ENCODE measurements at places on chromosomes 13 and 19. TPM values are rescaled to one million over a fixed set of nuclear protein-coding genes. Genes with fewer than 3 reads are reported as not detected.

DNA sequence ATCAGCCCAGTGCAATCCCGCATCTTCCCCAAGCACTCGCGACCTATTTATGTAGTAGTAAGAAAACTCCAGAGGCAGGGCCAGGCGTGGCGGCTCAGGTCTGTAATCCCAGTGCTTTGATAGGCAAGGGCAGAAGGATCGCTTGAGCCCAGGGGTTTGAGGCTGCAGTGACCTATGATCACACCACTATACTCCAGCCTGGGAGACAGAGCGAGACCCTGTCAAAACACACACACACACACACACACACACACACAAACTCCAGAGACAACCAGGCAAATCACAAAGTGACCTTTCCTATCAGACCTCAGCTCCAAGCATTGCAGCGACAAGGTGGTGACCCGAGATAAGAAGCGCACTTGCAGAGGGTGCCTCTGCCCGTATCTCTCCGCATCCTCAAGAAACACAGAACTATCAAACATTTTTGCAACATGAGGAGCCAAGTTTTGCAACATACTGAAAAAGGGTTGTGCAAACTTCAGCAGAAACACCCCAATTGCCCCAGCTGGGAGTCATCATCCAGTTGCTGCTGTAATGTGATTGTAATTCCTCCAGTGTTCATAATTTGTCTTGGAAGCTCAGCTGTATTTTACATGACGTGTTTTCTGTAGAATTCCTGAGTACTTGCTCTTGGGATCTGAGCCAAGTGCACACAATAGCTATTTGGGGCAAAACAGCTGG lies 8.7 kb upstream of the KLF2 start:
- H3K27ac ChIP-seq: peak overlapping the region; percentile 88
- no peaks in the 10 kb centered on the region for H3K27me3 ChIP-seq
- no peak overlapping the region for H3K4me3 ChIP-seq
- no peaks in the 10 kb centered on the region for H3K36me3 ChIP-seq

DNA sequence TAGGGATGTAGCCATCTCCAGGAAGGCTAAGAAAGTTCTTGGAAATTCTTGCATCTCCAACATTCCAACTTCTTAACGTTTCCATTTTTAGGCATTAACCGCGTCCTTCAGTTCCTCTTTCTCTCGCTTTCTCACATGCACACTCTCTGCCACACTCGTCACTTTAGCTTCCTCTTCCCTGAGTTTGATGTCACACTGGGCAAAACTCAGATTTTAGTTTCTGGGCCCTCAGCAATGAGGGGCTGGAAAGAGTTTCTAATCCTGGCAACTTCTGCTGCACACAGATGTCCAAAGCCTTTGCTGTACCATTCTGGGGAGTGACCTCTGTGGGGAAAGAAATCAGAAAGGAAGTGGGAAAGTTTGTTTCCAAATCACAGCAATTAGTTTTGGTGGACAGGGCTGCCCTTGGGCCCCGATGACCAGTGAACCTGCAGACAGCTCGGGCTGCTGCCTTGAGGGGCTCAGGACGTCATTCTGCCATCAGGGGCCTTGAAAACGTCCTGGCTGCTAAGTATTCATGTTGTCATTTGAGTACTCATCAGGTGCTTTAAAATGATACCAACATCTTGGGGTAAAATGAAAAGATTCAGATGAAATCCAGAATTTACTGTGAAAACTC lies 89.3 kb downstream of the KL start:
- no peak for DNase-seq
- no peak overlapping the region for H3K27ac ChIP-seq
- H3K4me1 ChIP-seq: peaks cover 4% of the 10 kb centered on the region
- H3K36me3 ChIP-seq: peaks cover 22% of the 10 kb centered on the region
- H3K27me3 ChIP-seq: no peaks in the 10 kb centered on the region

DNA sequence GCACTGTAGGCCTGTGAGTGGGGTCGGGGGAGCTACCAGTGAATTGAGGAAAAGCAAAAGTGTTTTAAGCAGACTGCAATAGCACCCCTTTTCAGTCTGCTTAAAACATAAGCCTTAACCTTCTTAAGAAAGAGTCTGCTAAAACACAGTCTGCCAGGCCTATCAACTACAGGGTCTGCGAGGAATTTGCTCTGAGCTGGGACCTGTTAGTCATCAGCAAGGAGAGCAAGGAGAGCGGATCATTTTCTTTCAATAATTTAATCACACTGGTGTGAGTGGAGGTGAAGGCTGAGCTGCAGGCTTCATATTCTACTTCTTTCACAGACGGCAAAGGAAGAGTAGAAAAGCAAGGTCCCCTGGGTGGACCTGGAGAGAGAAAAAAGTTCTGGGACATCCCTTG lies 342.7 kb downstream of the ENOX1 start:
- no peak overlapping the region for H3K27ac ChIP-seq
- no peaks in the 10 kb centered on the region for H3K27me3 ChIP-seq
- DNase-seq: no peak
- H3K4me3 ChIP-seq: no peak overlapping the region

Gene PODNL1
- total RNA-seq: not detected

Gene MCEMP1
- total RNA-seq: not detected

Gene ZNF880
- 11.0 TPM for total RNA-seq

Gene ZNF836
- total RNA-seq: 7.2 TPM

Gene RPL18
- 1,402 TPM for total RNA-seq

DNA sequence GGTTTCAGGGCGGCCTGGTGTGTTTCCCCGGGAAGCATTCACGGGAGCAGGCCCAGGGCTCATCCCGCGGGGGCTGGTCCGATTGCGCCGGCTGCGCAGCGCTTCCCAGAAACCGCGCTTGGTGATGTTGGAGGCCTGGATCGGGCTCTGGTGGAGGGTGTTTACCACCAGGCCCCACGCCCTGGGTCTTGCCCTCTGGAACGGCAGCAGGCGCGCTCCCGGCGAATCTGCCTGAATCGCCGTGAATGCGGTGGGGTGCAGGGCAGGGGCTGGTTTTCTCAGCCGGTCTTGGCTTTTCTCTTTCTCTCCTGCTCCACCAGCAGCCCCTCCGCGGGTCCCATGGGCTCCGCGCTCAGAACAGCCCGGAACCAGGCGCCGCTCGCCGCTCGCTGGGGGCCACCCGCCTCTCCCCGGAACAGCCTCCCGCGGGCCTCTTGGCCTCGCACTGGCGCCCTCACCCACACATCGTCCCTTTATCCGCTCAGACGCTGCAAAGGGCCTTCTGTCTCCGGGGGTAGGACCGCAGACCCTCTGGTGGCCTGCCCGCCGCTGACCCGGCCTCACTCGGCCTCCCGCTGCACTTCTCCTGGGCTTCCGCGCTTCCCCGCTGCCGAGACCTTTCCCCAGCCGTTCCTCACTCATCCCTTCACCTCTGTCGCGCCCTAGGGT lies 69.4 kb upstream of the GJB6 start:
- no peak overlapping the region for H3K27ac ChIP-seq
- peaks cover 38% of the 10 kb centered on the region for H3K27me3 ChIP-seq
- H3K36me3 ChIP-seq: no peaks in the 10 kb centered on the region
- no peaks in the 10 kb centered on the region for H3K4me1 ChIP-seq

Measured in endothelial cell of umbilical vein (primary cell).